ENCODE measurements at places on chromosomes 7 and 10.

DNA sequence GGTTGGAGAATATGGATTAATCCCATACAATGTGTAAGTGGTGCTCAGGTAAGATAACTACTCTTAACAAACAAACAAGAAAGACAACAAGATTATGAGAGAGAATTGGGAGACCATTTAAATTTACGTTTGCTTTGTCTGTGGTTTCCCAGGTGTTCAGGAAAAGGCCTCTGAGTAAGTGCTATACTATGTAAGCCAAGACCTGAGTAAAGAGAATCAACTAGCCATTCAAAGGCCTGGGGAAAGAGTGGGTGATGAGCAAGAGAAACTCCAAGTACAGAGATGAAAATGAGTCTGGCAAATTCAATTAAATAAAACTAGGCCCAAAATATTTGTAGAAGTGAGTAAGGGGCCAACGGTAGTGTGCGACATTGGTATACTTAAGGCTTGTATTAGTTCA is 9.9 kb downstream of the CSTF2T start:
- DNase-seq: no peak

GRCh38 chr10:132691711-132692153 is 94.2 kb downstream of the NKX6-2 start:
- no peak for DNase-seq

GRCh38 chr7:121003986-121004685 is 15.6 kb downstream of the CPED1 start:
- no peak for DNase-seq

DNA sequence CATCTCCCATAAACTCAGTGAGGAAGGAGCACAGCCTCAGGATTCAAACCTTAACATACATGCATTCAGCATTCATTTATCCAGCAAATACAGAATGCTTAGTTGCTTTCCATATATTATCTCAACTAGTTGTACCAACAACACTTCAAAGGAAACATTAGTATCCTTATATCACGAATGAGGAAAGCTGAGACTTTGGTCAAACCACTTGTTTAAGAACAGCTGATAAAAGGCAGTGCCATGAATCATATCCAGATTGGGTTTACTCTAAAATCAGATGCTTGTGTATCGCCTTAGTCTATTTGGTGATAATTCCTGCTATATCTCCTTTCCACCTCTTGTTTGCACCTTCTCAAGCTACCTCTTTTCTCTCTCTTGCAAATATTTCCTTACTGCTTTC is 1.9 kb upstream of the CPED1 start:
- no peak for DNase-seq

DNA sequence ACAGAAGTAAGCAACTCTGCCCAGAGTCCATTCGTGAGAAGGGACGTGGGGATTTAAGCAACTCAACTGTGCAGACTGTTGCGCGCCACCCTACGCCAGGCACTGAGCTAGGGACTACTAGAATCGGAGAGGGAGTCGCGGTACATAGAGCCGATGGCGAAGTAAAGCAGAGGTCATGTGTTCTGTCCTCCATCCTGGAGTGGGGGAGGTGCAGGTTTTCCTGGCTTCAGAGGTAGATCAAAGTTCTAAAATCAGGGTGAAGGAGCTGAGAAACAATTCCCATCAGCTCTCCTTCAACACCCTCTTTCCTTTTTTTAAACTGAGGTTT is 23.2 kb downstream of the SLC35G1 start:
- DNase-seq: no peak

GRCh38 chr10:95500649-95501048 is 60.5 kb downstream of the SORBS1 start:
- no peak for DNase-seq

DNA sequence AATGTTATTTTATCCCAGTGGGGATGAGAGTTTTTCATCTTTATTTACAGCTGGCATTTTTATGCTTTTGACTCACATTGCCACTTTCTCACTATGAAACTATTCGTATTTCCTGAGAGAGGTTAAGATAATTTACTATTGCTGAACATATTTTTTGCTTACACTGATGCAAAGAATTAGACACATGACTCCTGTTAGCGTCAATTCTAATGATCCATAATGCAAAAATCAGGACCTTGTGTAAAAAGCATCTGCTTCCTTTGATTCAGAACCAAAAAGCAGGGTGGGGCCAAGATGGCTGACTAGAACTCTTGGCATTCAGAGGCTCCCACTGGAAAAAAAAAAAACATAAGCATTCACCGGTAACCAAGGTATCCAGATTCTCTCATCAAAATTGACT is 464.8 kb downstream of the SEMA3D start:
- no peak for DNase-seq

GRCh38 chr10:53387562-53387961 is 615.0 kb upstream of the MBL2 start:
- DNase-seq: no peak

- DNase-seq: no peak
Measured at GRCh38 chr10:28788762-28789161, 111.4 kb downstream of the BAMBI start.

- DNase-seq: no peak
Measured at GRCh38 chr7:74474271-74474865, 20.7 kb downstream of the GTF2IRD1 start.

All from GM20000 (cell line).